Mucosa of gallbladder (tissue), 1 donor: ENCODE measurements at places on chromosomes 7 and 10. TPM values are rescaled to one million over a fixed set of nuclear protein-coding genes. Genes with fewer than 3 reads are reported as not detected.
A peak's percentile ranks its signal among the peaks of the same experiment; 100 is the strongest.

Gene IGF2BP3
- total RNA-seq: 0.66 TPM

Gene PLAC9
- total RNA-seq: 8.5 TPM

DNA sequence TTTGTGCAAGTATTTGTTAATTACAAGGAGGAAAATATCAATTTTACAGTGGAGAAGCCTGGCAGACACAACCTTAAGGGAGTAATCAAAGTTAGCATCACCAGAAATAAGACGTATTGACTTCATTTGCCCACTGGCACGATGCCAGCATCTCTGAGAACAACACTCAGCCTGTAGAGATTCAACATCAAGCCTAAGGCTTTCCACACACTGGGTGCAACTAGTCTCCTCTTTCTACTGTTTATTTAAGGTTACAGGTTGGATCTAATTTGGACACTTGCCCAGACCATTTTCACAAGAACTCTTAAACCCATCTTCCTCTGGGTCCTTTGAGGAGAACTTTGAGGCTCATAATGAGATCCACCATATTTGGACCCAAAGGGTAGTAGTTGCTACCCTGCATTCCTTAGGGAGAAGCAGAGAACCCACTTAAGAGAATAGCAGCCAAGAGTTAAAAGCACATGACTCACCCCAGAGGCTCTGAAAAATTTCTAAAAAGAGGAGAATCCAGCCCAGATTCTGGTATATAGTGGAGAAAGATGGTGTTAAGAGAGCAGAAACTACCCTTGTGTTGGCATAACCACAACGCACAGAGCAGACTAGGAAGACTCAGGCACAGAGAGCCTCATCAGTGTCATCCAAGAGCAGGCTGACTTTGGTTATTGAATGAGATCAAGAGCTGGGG is 97.3 kb downstream of the CCDC71L start:
- DNase-seq: no peak

- DNase-seq: peak; percentile 92
Observed at GRCh38 chr7:5396999-5397663, 26.5 kb downstream of the TNRC18 start.

DNA sequence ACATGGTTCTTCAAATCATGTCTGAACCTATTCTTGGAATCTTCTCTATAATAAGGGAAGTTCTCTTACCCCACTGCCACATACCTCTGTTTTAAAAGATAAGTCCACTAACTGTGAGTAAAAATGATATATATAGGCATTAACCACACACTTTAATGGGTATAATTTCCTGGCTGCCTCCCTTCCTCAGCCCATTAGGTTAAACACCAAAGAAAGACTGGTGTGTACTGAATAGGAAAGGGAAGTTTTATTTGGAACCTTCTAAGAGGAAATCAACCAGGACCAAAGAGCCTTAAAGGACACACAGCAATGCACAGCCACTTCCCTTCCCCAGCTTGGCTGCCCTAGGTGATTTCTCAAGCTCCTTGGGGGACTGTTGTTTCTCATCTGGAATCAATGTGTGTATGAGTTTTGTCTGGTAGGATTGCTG is 5.0 kb upstream of the WBP1L start:
- DNase-seq: no peak

DNA sequence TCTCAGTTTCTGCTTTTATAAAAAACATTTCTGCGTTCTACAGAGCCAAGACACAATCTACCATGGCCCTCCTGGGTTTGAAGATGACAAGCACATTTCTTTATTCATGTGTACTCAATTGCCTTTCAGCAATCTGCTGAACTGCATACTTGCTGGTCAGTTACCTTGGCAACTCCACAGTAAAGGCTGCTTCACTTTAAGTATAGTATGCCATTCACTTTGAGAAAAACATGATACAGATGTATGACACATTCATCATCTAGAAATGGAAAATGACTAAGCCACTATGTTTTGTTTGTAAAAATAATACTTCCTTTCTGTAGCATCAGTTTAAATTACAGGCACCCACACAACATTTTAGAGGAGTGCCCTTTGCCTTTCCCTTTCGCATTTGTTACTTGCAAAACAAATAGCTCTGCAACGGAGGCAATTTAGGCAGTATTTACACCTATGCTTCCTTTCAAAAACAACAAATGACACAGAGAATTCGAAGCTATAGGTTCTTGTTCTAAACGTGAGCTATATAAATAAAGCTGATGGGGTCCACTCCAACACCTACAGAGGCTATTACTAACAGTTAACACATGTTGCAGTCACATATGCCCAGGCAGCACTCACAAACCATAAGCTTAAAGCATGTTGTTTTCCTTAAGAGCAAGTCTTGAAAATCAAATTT is 23.5 kb downstream of the SGCE start:
- no peak for DNase-seq

DNA sequence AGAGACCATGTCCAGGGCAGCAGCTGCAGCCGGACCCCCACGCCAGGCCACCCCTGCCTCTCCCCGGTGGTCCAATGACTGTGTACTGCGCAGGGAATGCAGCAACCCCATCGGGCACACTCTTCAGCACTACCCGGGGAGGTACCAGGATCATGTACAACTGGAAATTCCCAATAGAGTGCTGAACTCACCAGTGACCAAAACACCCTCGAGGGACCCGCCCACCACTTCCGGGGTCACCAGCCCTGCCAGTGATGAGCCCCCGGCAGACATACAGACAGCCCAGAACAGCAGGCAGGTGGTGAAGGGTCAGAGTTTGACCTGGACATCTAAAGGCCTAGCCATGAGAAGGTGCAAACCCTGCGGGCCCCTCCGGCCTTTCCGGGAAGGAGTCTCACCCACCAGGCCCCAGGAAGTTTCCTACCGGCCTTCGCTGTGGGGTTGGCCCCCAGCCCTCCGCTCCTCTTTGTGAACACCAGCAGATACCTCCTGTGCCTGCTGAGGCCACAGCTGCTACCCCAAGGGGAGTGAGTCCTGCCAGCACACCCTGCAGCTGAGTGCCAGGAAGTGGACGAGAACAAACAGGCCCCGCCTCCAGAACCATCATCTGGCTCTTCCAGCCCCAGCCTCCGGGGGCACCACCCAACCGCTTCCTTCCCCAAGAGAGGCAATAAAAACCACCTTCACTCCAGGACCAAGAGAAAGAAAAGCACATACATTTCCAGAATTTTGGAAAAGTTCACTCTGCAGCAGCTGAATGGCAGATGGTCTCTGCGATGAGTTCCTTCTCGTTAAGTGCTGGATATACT is 5.0 kb upstream of the ANKRD61 start:
- peak; percentile 44 for DNase-seq

DNA sequence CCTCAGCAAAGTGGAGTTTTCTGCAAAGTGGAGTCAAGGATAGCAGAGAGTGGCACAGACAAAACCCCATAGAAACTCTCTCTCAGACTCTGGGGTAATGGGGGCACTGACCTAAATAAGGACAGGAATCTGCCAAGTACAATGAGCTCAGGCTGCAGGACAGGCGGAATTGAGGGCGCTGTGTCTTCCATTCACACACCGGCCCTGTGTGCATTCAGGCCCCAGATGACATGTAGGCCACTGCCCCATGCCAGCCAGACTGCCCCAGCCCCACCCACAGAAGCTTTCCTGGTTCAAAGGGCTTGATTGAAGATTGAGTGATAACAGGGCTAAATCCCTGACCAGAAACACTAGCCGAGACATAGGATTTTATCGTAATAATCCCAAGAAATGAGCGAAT is 52.7 kb downstream of the EEPD1 start:
- DNase-seq: no peak
